A172 (cell line): ENCODE measurements at places on chromosomes 11 and 22. TPM values are rescaled to one million over a fixed set of nuclear protein-coding genes. Genes with fewer than 3 reads are reported as not detected.

Gene SMC1B
- total RNA-seq = not detected in 2 replicates

DNA sequence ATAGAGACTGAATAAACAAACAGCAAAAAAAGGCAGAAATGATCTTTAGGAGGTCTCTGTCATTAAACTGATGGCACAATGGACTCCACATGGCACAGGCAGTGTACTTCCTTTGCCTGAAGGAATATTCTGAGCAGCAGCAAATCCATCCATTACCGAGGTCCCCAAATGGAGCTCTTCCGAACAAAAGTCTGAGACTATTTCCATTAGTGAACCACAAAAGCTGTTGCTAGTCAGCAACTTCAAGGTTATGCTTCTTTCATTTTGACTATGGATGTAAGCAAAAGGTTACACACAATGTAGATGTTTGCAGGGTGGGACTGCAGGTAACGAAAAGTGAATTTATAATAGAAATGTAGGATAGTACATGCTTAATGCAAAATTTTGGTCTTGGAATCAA is 14.5 kb downstream of the NARS2 start:
- no peak for DNase-seq

Gene HEPHL1
- not detected in 2 replicates for total RNA-seq

Gene PGR
- not detected in 2 replicates for total RNA-seq

Gene OR51B4
- 11.3 and 12.8 TPM in 2 replicates for total RNA-seq

Gene RTN4RL2
- total RNA-seq = 0.64 and 1.6 TPM in 2 replicates

DNA sequence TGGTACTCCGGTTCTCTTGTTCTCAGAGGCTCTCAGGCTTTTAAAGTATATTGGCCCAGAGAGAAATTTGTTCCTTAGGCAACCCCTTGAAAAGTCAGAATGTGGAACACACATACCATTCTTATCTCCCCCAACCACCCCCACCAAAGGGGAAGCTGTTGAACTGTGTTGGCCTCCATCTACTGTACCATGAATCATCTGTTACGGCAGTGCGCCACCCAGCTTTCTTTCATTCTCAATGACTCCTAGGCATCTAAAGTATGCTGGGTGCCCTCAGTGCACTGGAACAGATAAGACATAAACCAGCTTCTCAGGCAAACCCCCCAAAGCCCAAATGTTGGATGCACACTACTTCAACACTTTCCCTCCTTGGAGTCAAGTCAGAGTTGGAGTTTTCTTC is 696.2 kb upstream of the TENM4 start:
- peak; percentile 71 for DNase-seq

- no peak for DNase-seq
Observed at GRCh38 chr11:77080643-77081210, 14.0 kb downstream of the CAPN5 start.

GRCh38 chr11:11669233-11669846 is 47.5 kb upstream of the GALNT18 start:
- no peak for DNase-seq

Gene FLRT1
- total RNA-seq = not detected in 2 replicates

Gene SLC25A45
- total RNA-seq = 3.5 and 7.0 TPM in 2 replicates

Gene MOGAT2
- total RNA-seq = 0.07 TPM in 1 of 2 replicates, not detected in the other

DNA sequence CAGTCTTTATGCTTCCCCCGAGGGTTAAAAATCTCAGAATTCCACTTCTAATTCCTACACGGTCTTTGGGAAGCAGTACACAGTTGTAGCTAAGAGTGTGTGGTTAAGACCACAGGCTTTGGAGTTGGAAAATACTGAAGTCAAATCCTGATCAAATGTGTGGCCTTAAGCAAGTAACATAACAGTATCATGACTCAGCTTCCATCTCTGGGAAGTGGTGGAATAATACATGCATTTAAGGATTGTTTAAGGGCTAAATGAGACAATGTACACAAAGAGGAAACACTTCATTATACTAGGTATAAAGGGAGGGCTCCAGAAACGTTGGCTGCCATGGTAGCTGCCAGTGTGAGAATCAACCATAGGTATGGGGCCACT is 71.5 kb downstream of the FAT3 start:
- no peak for DNase-seq

Gene OR51M1
- not detected in 2 replicates for total RNA-seq

Gene SPTBN2
- 31.6 and 33.4 TPM in 2 replicates for total RNA-seq

DNA sequence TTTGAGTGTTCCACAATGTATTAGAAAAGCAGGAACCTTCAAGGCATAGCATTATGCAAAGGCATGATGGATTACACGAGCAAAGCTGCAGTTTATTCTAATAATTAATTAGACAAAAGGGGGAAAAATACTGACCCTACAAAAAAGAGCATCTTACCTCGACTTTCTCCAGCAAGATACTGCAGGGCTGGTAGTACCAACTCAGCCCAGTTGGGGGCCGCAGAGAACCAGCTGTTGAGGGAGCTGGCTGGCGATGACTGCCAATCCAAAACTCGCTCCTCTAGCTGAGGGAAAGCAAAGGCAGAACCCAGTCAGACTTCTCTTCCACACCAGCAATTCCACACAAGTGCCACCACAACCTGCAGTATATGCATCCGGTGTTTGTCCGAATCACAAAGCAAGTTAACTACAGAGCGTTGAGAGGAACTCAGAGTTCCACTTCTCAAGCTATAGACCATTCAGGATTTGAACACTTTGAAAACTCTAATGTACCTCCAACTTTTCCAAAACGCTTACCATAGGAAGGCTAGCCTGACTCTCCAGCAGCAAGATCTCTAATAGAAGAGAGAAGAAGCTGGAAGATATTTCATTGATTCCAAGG is 13.7 kb downstream of the NFRKB start:
- no peak for DNase-seq

DNA sequence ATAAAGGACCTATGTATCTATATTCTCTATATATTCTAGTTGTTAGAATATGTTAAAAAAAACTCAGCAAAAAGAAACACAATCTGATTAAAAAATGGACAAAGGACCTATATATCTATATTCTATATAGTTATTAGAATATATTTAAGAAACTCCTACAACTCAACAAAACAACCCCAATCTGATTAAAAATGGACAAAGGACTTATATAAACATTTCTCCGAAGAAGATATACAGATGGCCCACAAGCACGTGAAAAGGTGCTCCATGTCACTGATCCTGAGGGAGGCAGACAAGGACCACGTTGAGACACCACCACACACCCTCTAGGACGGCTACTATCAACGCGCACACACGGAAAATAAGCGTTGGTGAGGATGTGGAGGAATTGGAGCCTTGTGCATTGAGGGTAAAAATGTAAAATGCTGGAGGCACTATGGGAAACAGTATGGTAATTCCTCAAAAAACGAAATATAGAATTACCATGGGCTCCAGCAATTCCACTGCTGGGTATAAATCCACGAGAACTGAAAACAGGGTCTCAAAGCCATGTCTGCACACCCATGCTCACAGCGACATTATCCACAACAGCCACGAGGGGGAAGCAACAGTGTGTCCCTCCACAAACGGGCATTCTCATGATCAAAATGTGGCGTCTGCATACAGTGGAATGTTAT is 22.7 kb downstream of the YPEL1 start:
- DNase-seq = peak; percentile 47

GRCh38 chr11:14552089-14552488 is 31.9 kb upstream of the PSMA1 start:
- DNase-seq = no peak

- DNase-seq = no peak
Observed at GRCh38 chr11:115408036-115408921, 95.9 kb downstream of the CADM1 start.

DNA sequence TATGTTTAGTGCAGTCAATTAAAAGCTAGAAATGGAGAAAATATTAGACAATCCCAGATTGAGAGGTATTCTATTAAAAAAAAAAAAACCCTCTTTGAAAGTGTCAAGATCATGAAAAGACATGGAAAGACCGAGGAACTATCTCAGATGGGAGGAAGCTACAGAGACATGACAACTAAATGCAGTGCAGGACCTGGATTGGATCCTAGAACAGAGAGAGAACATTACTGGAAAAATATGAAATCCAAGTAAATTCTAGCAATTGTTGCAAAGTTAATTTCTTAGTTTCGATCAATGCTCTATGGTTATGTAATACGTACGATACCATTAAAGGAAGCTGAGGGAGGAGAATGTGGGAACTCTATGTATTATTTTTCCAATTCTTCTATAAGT is 43.2 kb downstream of the SLC1A2 start:
- no peak for DNase-seq

Gene UBQLNL
- total RNA-seq = not detected in 2 replicates

Gene TMPRSS13
- not detected in 2 replicates for total RNA-seq

Gene APOBEC3B
- 4.9 and 8.7 TPM in 2 replicates for total RNA-seq

- no peak for DNase-seq
Observed at GRCh38 chr11:109821511-109821910, 271.7 kb upstream of the ZC3H12C start.

GRCh38 chr22:35119494-35119893 is 53.5 kb downstream of the ISX start:
- no peak for DNase-seq

DNA sequence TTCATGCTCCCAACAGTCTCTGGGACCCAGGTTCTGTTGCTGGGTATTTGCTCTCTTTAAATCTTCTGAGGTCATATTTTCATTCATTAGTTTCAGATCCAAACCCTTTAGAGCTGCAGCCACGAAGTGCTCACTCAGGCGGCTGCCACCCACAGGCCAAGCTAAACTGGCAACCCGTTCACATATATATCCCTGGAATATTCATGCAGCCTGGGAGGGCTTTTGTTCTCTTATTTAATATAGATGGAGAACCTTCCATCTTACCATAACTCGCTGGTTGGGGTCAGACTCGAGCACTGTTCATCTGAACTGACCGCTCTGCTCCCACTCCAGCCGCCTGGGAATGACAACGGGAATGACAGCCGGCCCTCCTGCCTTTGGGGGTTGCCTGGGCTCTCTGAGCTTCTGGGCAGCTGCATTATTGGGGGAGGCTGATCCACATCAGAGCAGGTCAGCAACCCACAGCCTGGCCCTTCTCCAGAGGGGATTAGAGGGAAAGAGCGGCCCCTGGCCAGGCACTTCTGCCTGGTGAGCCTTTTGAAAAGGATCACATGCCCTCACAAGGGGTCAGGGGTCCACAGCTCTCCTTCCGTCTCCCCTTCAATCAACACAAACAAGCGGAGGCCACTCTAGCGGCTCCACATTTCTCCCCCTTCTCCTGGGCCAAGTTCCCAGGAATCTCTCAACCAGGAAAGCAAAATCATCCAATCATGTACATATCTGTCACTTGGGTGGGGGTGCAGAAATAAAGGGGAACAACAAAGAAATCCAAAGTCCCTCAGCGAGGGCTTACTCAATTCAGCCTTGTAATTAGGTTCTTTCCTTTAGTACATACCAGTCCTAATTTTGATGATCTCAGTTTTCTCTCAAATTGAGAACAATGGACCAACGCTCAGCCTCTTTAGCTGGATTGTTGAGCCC is 11.8 kb downstream of the TMEM184B start:
- DNase-seq = no peak

GRCh38 chr11:130945896-130946295 is 29.6 kb upstream of the SNX19 start:
- DNase-seq = peak; percentile 16

- no peak for DNase-seq
Observed at GRCh38 chr11:131739243-131739882, 368.9 kb downstream of the NTM start.

Gene CARD16
- 16.1 and 26.8 TPM in 2 replicates for total RNA-seq

Gene GSTT2B
- total RNA-seq = 6.3 and 7.5 TPM in 2 replicates

Gene MYO7A
- total RNA-seq = 0.05 TPM in 1 of 2 replicates, not detected in the other

DNA sequence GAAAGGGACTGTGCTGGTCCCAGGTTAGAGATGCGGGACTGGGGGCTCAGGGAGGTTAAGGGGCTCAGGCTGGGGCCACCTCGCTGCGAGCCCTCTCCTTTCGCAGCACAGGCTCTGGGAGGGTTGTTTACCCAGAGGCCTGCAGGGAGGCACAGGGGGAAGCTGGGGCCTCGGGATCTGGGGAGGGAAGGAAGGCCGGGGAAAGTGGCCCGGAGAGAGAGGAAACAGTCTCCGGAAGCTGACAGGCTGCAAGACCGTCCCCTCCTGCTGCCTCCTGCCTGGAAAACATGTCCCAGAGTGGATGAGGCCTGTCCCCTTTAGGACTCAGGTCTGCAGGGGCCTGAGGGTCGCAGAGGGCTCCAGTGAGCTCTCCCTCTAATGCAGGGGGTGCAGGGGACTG is 45.4 kb downstream of the MYO7A start:
- no peak for DNase-seq

Gene SYT8
- 2.1 TPM in 1 of 2 replicates, not detected in the other for total RNA-seq

GRCh38 chr11:17559341-17560087 is 12.5 kb downstream of the OTOG start:
- no peak for DNase-seq

Gene OSBP2
- 4.7 and 6.5 TPM in 2 replicates for total RNA-seq

- DNase-seq = no peak
Observed at GRCh38 chr11:111795334-111795985, 29.3 kb upstream of the PPP2R1B start.

- no peak for DNase-seq
Observed at GRCh38 chr11:70049045-70049444, 29.1 kb upstream of the ANO1 start.

DNA sequence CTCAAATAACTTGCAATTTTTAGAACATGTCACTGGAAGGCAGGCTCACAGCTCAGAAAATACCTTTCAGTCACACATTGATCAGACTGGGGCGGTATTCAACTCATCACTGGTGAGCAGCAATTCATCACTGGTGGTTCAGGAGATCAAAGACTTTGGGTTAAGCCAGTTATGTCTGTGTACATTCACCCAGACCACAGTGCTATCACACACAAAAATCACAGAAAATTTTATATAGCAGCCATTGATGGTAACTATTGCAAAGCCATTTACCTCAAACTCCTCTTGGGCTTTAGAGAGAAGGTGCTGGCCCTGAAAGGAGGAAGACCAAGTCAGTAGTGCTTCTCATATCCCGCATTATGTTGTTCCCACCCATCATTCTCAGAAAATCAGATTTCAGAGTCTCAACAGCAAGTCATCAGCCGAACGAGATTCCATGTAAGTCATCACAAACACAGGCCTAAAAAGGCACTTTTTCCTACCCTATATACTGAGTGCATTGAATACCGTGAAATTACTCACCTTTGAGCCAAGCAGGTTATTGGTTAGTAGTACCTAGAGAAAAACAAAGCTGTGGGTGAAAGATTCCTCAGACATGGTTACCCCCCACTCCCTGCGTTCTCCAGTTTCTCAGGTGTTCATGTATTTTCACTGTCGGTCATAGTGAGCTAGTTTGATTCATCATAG is 14.0 kb upstream of the WDR74 start:
- DNase-seq = no peak

- DNase-seq = no peak
Observed at GRCh38 chr11:106176817-106177216, 99.4 kb downstream of the AASDHPPT start.

GRCh38 chr11:9573775-9574621 is 528 bp downstream of the WEE1 start:
- DNase-seq = no peak

Gene OR52A1
- not detected in 2 replicates for total RNA-seq

- DNase-seq = peak; percentile 23
Observed at GRCh38 chr22:46798366-46799350, 36.2 kb downstream of the TBC1D22A start.

Gene LDHAL6A
- not detected in 2 replicates for total RNA-seq
